ENCODE measurements at places on chromosomes 3 and 15.

DNA sequence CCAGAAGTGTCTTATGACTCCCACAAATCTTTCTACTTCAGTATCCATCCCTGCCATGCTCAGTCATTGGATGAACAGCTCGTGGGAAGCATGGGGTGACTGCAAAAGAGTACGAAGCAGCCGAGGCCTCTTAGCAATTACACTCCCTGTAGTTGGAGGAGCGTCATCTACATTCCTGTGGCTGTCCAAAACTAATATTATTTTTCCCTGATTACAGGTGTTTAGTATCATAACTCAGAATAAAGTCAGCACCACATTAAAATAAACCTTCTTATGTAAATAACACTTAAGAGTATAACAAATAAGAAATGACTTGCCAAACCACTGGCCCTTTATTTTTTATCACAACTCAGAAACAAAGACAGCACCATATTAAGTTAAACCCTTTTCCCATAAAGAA, 141.5 kb downstream of the PLOD2 start:
- DNase-seq, result no peak

DNA sequence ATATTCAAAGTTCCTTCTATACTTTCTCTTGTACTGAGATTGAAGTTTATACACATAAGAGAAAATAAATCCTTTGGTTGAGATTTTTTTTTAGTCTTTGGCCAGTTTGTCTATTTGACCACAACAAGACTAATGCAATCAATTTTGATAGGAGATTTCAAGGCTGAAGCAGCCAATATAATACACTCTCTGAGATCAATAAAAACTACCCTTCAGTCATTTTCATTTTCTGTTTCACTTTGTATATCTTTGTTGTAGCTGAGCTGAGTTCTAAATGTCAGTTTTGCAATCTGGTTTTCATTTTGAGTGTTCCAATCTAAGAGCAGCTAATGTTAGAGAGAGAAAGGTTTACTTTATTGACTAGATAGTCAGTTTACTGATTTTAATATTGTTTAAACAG, 623.8 kb upstream of the ROBO1 start:
- DNase-seq, result no peak

- DNase-seq, result no peak
Observed at GRCh38 chr3:97658668-97659285, 105.8 kb upstream of the ARL6 start.

DNA sequence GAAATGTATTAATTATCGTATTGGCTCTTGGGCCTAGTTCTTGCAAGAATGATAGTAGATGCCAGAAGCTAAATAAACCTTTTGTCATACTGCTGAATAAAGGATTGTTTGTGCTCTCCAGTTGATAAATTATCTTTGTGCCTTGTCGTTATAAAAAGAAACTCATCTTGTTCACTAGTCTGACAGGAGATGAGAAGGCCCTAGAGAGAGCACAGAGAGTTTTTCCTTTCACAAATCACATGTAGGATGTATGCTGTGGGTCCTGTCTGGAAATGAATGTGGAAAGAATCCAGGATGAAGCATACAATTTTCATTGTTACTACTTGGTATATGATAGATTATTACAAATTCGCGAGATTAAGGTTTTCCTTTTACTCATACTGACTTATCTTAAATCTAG, 113.0 kb downstream of the NLGN1 start:
- DNase-seq, result no peak

- peak; percentile 69 for DNase-seq
Observed at GRCh38 chr3:16253601-16254000, 11.1 kb downstream of the DPH3 start.

DNA sequence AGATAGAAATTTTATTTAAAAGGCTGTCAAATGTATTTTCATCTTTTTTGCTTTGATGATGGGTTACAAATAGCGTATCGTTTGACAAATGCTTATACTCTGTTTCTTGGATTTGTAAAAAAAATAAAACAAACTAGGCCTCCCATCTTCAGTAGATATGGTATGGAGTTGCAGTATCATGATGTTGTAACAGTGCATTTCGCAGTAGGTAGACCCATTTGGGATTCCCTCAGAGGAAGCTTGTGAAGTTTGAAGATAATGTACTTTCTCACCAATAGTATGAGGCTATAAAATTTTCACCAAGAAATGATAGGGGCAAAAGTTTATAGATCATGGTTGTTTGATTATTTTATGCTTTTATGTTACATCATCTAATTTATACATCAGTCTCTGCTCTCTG, 10.8 kb downstream of the MBNL1 start:
- no peak for DNase-seq

DNA sequence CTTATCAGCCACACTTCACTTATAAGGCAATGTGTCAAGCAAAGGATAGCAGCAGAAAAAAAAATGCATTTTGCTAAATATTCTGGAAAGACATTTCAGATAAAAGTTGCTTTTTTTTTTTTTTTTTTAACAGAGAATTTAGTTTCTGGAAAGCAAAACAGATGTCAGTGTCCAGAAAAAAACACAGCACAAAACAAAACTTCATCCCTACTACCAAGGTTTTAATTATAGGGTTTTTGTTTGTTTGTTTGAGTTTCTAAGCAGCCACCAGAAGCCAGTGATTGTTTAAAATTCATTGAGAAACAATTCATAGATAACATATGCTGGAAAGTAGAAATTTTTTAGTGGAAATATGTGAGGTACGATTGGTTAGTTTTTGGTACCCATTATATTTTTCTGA, 1202.7 kb downstream of the OTOL1 start:
- DNase-seq, result no peak

DNA sequence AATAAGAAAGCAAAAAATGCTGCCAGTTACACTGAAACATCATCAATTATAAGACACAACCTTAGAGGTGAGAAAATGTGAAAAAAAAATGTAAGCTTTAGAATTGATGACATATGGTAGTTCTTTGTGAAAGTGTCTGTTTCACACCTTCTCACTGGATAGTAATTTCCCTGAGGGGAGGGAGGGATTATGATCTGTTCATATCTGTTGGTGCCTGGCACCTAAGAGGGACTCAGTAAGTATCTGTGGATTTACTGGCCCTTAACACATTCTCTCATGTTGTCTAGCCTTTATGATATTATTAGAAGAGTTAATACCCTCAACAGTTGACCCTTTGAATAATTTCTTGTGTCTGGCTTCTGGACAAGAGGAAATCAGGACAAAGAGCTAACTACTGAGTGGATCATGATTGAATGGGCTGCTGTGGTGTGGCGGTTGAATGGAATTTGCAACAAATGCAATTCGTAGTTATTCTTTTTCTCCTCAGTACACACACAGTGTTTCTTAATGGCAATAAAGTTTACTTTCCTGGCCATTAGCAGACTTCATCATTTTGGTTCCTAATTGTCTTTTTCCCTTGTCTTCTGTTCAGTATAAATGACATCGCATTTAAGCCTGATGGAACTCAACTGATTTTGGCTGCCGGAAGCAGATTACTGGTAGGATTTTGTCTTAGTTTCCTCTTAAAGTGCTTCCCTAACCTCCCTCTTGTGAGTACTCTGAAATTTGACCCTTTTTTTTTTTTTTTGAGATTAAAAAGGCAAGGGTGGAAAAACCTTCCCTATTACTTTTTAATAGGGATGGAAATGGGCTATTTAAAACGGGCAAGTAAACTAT, 9.5 kb downstream of the IFT122 start:
- DNase-seq, result no peak

DNA sequence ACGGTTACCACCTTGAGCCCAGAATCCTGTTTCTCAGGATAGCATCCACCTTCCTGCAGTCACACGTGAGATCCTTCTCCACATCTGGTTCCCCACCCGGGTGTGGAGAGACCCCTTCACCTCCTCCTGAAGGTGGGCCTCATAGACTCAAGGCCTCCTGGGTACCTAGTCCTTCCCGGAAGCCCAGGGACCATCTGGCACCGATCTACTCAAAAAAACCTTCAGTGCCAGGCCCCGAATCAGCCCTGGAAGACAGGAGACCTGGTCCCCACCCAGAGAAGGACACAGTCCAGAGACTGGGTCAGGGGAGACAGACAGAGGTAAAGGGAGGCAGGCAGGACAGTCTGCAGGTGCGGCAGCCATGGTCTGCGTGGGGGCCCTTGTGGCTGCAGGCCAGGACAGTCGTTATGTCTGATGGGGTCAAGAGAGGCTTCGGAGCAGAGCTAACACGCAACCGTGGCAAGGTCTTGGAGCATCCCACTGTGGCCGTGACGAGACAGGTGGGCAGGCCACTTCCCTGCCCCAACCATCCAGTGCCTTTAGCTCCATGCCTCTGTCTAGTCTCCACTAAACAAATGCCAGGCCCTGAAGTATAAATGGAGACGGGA, 112.2 kb upstream of the ABHD17C start:
- no peak for DNase-seq

- DNase-seq, result no peak
Observed at GRCh38 chr15:57109005-57109404, 190.6 kb downstream of the TCF12 start.

DNA sequence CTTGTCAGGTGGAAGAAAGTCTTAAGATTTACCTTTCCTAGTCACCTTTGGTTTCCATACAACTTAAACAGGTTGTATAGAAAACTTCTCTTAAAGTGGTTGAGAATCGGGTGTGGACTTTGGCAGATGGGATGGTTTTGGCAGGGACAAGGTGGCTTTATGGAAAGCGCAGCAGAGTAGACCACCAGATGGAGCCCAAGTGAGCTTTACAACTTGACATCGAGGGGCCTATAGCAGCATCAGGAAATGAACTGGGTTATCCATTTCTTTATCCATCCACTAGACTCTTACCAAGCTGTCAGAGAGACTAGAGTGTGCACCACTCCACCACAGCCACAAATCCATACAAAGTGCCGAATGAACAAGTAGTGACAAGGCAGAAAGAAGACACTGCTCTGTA, 85.3 kb upstream of the MBNL1 start:
- no peak for DNase-seq

GRCh38 chr3:172061724-172062184, 22.4 kb downstream of the FNDC3B start:
- DNase-seq, result no peak

DNA sequence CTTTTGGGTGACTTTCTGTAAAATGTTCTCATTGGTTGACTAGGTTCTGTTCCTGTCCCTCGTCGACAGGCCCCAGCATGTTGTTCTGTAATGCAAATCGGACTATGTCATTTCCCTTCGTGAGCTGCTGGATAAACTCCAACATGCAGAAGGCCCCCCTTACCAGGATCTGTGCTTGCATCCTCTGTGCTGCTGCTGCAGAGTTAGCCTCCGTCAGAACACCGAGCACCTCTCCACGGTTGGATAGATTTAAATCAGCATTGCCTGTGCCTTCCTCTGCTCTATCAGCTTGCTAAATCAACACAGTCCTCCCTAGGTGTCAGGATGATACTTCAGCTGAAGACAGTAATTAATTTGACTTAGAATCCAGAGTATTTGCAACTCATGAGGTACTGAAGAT, 12.7 kb upstream of the MINDY4B start:
- no peak for DNase-seq

DNA sequence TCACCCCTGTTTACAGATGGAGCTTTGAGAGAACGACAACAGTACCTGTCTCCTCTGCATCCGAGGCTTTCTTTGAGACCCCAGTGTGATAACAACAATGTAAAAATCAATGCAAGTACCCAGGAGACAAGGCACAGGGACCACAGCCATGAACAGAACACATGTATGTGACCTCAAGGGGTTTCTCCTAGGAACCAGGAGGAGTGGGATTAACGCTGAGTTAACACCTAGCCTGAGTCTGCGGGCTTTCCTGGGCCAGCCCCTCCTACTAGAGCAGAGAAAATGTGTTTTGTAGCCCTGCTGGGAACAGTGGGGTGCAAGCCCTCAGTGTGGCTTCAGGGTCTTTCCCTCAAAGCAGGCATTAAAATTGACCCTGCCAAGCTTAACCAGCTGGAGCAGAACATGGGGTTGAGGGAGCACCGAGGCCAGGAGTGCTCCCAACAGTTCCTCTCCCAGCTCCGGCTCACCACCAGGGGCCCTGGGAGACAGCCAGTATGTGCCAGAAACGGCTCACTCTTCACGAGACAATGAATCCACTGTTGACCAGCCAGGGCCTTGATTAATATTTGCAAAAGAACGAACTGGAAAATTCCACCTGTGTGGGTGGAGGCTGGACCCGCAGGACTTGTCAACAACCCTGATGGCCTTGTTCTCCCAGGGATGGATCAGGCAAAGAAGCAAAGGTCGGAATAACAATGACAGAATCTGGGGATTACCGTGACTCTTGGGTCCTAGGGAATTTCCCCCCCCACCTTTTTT, 3.6 kb downstream of the CHDH start:
- DNase-seq, result peak; percentile 71
